Mesangial cell (primary cell): ENCODE measurements at places on chromosomes 2 and 18. TPM values are rescaled to one million over a fixed set of nuclear protein-coding genes. Genes with fewer than 3 reads are reported as not detected.

KATNAL2 gene
- total RNA-seq, result 0.98 and 3.0 TPM in 2 replicates

IL1RL1 gene
- under 0.01 TPM in 1 of 2 replicates, not detected in the other for total RNA-seq

ITGAV gene
- total RNA-seq, result 108 and 186 TPM in 2 replicates

CHRND gene
- not detected in 2 replicates for total RNA-seq

LRP1B gene
- total RNA-seq, result under 0.01 and 0.13 TPM in 2 replicates

GRHL1 gene
- 1.1 and 1.5 TPM in 2 replicates for total RNA-seq

PARD3B gene
- 2.0 and 5.5 TPM in 2 replicates for total RNA-seq

HMSD gene
- 0.49 and 0.51 TPM in 2 replicates for total RNA-seq

IL1F10 gene
- total RNA-seq, result not detected in 2 replicates

APCDD1 gene
- 3.4 TPM in 1 of 2 replicates, not detected in the other for total RNA-seq

RFTN2 gene
- 0.16 and 1.0 TPM in 2 replicates for total RNA-seq

TRIM54 gene
- not detected in 2 replicates for total RNA-seq

CHST9 gene
- 0.81 and 2.0 TPM in 2 replicates for total RNA-seq

TPRKB gene
- 5.6 and 41.1 TPM in 2 replicates for total RNA-seq

UGT1A4 gene
- total RNA-seq, result not detected in 2 replicates

STAT4 gene
- total RNA-seq, result under 0.01 and 0.38 TPM in 2 replicates

BCL11A gene
- total RNA-seq, result 3.6 and 5.6 TPM in 2 replicates

ZNF385B gene
- 5.3 TPM in 1 of 2 replicates, not detected in the other for total RNA-seq

CD8B2 gene
- total RNA-seq, result not detected in 2 replicates

COL5A2 gene
- total RNA-seq, result 174 and 239 TPM in 2 replicates

SLC35G4 gene
- total RNA-seq, result not detected in 2 replicates

TGFBRAP1 gene
- total RNA-seq, result 18.6 and 30.7 TPM in 2 replicates

SEPTIN2 gene
- total RNA-seq, result 238 and 242 TPM in 2 replicates

DNER gene
- 0.63 and 0.65 TPM in 2 replicates for total RNA-seq

C2orf66 gene
- under 0.01 TPM in 1 of 2 replicates, not detected in the other for total RNA-seq

IL1RL2 gene
- total RNA-seq, result 0.51 TPM in 1 of 2 replicates, not detected in the other

AQP12A gene
- not detected in 2 replicates for total RNA-seq

INHA gene
- total RNA-seq, result 1.0 TPM in 1 of 2 replicates, not detected in the other

CRYGD gene
- total RNA-seq, result not detected in 2 replicates

SLC9A4 gene
- total RNA-seq, result 0.13 TPM in 1 of 2 replicates, not detected in the other

GAD1 gene
- total RNA-seq, result not detected in 2 replicates

G6PC2 gene
- not detected in 2 replicates for total RNA-seq

ANKRD29 gene
- total RNA-seq, result 0.81 and 5.1 TPM in 2 replicates

MC5R gene
- total RNA-seq, result not detected in 2 replicates

TMEM17 gene
- total RNA-seq, result 1.6 and 2.8 TPM in 2 replicates

ZSWIM2 gene
- not detected in 2 replicates for total RNA-seq

CABLES1 gene
- total RNA-seq, result 11.2 and 13.7 TPM in 2 replicates

CRYGC gene
- not detected in 2 replicates for total RNA-seq

DOK6 gene
- total RNA-seq, result 0.16 and 5.2 TPM in 2 replicates

SLC19A3 gene
- 0.16 and 0.51 TPM in 2 replicates for total RNA-seq

BMP10 gene
- not detected in 2 replicates for total RNA-seq

MROH2A gene
- not detected in 2 replicates for total RNA-seq

CRYBA2 gene
- total RNA-seq, result not detected in 2 replicates

RALBP1 gene
- total RNA-seq, result 50.5 and 52.0 TPM in 2 replicates

ABCB11 gene
- not detected in 2 replicates for total RNA-seq

GCKR gene
- 1.1 TPM in 1 of 2 replicates, not detected in the other for total RNA-seq

TXNDC2 gene
- 0.13 TPM in 1 of 2 replicates, not detected in the other for total RNA-seq

COL3A1 gene
- 123 and 540 TPM in 2 replicates for total RNA-seq

DSG4 gene
- under 0.01 TPM in 1 of 2 replicates, not detected in the other for total RNA-seq
